Tongue (tissue), 3 donors: ENCODE measurements at places on chromosomes 16 and 17.

DNA sequence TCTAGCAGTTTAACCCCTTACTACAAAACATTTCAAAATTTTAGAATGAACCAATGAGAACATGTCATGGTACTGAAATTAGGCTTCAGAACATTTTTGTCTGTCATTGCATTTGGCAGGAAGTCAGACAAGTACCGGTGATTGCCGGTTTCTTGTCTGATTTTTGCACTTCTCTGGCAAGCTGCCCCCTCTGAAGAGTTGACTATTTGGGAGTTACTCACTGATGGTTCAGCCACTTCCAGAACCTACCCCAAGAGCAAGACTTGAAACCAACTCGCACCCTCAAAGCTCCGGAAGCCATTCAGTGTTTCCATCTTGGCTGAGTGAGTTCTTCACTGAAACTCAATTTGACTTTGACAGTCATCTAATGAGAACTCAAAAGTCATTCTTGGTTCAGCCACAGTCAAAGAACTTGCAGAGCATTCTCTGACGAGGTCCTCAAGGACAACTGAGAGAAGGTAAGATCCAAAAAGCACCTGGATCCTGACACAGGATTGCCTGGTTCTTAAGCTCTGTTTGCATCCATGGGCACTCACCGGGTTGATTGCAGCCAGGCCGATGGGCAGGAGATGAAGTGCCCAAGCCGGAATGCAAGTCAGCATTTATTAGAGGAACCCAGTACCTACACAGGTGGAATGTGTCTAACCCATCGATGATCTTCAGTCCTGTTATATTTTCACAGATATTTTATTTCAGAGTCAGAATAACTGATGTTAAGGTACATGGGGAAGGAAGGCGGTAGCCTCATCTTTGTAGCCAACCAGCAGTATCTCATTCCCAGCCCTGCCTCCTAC lies 93.6 kb downstream of the USP22 start:
- no peak for DNase-seq

GRCh38 chr16:69745232-69745612 lies 9.5 kb downstream of the NOB1 start:
- DNase-seq = no peak

DNA sequence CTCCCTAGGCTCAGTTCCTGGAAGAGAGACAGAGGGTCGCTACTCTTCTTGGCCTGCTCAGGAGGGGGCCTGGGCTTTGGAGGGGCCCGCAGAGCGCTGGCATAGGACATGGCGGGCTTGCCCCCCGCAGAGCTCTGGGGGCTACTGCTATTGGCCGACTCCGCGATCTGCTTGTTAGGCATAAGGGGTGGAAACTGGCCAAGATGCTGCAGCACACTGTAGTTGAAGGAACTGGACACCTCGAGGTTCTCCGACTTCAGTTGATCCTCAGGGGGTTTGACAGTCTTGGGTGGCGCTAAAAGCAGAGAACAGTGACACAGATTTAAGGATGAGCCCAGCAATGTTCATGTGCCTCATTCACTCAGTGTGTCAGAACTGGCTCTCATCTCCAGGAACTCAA lies 33.9 kb downstream of the CACNG1 start:
- no peak for DNase-seq

GRCh38 chr17:4444782-4445473 lies 11.2 kb downstream of the SPNS3 start:
- no peak for DNase-seq

DNA sequence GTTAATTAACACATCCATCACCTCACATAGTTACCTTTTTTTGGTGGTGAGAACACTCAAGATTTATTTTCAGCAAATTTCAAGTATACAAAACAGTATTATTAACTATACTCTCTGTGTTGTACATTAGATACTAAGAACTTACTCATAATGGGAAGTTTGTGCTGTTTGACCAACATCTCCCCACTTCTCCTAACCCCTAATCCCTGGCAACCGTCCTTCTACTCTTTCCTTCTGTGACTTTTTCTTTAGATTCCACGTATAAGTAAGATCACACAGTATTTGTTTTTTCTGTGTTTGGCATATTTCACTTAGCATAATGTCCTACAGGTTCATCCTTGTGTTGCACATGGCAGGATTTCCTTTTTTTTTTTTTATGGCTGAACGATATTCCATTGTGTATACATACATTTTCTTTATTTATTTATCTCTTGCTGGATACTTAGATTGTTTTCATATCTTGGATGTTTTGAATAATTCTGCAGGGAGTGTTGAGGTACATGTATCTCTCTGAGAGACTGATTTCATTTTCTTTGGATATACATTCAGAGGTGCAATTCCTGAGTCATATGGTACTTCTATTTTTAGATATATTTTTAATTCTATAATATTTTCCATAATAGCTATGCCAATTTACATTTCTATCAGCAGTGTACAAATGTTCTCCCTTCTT lies 19.0 kb downstream of the PPM1D start:
- no peak for DNase-seq

DNA sequence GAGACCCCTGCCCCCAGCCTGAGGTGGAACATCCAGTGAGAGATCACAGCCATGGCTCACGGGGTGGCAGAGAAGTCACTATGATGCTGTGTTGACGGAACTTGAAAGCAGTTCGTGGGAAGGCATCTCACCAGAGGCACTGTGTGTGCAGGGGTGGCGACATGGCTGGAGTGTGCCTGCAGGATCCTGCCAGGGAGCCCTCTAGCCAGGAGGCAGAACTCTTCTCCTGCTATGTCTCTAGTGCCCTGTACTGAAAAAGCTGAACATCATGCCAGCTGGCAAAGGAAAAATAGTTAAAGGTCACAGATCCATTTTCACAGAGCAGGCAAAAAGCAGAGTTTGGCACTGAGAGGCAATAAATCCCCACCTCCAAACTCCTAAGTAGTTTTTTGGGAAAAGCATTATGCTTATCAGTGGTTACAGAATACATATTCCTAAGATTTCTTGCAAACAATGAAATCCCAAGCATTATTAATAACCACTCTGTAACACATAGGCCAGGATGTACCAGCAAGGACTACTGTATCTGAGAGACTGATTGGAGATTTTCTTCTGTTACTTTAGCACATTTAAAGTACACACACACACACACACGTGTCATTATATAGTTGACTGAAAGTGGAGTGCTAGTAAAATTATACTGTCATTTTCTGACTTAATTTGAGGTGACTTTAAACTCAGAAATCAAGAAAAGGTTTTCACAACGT lies 36.8 kb downstream of the TNRC6C start:
- peak; percentile 16 for DNase-seq

DNA sequence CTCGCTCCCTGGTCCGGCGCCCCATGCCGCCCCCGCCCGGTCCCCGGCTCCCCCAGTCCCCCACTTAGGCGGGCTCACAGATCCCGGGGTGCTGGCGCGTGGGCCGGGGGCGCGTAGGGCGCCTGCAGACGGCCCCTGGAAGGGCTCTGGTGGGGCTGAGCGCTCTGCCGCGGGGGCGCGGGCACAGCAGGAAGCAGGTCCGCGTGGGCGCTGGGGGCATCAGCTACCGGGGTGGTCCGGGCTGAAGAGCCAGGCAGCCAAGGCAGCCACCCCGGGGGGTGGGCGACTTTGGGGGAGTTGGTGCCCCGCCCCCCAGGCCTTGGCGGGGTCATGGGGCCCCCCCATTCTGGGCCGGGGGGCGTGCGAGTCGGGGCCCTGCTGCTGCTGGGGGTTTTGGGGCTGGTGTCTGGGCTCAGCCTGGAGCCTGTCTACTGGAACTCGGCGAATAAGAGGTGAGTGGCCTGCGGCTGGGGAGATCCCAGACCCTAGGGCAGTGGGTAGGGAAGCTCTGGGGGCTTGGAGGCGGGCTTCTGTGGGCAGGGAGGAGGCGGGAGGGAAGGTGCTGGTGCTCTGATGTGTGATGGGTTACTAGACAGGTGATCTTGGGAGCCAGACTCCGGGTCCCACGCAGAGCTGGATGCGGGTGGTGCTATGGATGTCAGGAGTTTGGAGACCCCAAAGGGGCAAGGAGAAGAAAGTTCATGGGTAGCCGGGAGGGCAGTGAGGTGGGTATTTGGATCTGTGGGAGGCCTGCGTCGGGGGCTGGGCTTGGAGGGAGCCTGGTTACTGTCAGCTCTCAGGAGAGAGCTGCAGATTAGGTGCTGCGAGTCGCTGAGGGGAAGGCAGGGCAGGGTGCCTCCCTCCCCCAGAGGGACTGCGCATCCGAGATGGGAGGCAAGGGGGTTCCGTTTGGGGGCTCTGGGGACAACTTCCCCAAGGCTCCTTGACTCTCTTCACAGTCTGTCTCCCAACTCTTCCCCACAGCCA lies 560 bp downstream of the EFNB3 start:
- no peak for DNase-seq

DNA sequence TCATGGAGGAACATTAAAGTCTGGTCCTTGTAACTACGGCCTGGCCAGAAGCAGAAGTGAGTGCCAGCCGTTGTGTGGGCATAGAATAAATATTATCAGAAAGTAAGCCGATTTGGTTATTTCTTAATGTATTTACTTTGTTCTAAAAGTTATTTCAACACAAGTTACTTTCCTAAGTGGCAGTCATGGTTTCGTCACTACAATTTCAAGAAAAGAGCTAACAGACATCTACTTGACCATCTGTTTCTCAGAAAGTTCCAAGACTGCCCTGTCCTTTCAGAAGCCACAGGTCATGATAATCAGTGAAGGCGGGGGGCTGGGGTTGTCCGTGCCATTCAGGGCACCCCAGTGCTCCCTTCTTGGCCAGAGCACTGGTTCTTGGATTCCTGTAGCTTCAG lies 14.9 kb upstream of the FASN start:
- no peak for DNase-seq

DNA sequence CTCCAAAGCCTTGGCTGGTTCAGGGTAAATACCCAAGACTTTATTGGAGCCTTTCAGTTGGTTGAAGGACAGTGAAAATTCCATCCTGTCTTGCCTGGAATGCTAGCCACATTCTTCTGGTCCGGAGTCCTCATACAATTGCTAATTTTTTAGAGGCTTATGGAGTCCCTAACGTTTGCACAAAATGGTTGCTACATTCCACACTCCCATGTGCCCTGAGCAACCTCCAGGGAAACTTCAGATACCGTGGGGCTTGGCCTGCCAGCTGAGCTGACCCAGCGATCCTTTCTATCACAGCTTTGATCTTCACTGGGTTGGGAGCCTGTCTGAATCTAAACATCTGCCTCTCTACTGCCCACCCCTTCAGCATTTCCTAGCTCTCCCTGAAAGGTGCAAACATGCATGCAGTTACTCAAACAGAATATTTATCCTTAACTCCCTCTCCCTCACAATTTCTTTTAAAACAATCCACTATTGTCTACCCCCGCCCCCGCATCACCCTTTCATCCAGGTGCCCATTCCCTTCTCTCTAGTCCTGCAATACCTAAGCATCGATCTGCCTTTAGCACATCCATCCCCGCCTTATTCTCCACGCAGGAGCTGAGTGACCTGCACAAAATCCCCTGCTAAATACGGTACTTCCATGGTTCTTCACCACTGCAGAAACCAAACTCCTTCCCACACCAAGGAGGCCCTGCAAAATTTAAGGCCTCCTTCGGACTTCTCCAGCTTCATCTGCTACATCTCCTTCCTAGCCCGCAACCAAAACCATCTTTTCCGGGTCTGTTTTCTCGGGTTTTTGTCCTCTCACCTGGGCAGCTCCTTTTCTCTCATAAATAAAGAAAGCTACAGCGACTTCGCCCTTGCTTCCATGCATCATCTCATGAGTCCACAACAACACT lies 810 bp upstream of the GAN start:
- no peak for DNase-seq

DNA sequence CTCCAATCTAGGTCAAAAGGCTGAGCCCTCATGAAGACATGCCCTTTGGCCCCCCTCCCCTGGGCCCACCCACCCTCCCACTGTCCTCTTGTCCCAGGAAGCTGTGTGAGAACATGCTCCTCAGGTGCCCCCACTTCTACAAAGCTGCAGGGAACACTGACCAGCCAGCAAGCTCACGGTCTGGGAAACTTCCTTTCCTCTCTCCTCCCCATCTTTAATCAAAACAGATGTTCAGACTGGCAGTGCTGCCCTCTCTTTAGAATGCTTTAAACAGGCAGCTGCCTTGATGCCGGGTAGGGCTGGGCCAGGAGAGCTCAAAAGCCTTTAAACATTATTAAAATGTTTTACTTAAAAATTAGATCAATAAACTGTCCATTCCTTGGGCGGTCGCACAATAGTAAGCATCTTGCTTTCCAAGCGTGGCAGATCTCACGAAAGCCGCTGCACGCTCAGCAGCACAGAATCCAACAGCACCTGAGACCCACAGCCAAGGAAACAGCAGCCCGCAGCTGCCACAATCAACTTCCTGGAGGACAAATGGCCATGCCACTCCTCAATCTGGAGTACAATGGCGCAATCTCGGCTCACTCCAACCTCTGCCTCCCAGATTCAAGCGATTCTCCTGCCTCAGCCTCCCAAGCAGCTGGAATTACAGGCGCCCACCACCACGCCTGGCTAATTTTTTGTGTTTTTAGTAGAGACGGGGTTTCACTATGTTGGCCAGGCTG lies 399.2 kb downstream of the SLC39A11 start:
- DNase-seq = no peak

DNA sequence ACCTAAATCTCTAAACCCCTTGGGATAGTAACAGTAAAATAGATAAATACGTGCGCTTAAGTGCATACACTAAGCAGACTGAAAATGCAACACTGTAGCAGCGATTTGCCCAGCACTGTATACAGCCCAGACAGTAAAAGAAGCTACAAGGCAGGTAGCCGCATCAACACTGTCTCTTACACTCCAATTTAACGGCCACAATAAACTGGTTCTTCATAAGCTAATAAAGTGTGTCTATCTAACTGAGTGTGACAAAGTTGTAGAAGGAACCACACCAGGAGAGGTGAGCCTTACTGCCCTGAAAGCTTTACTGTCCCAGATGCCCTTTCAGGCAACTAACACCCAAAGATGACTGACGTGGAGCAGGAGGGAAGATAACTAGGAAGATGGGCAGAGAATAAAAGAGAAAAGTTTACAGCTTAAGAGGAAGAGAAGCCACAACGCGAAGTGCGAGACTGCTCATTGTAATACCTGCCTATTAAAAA lies 847 bp downstream of the ZDHHC7 start:
- DNase-seq = no peak

- DNase-seq = no peak
Measured at GRCh38 chr16:4936181-4936990, 562 bp downstream of the PPL start.

DNA sequence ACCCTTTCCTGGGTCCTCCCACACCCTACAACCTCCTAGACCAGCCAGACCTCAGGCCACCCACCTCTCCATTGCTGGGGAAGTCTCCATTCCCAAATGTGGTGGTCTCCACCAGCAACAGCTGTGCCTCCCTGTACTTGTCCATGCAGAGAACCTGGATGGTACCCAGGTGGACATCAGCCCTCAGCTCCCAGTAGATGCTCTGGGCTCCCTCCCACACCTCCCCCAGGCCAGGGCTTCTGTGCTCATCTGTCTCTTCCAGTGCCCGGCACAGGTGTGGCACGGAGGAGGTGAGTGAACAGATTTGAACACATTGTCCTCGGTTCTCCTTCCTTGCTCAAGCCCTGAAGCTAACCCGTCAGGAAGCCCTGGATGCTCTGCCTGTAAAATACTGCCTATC lies 34.6 kb downstream of the LGALS9 start:
- no peak for DNase-seq
